Hair follicular keratinocyte (primary cell): ENCODE measurements at places on chromosomes 16 and 17. TPM values are rescaled to one million over a fixed set of nuclear protein-coding genes. Genes with fewer than 3 reads are reported as not detected.

Gene SUZ12
- total RNA-seq: 9.3 and 10.0 TPM in 2 replicates

Gene GJD3
- total RNA-seq: not detected in 2 replicates

Gene KCNAB3
- total RNA-seq: 0.38 and 1.3 TPM in 2 replicates

Gene KRT32
- total RNA-seq: 0.30 TPM in 1 of 2 replicates, not detected in the other
